EL (cell line): ENCODE measurements at places on chromosomes 6 and 20.
A peak's percentile ranks its signal among the peaks of the same experiment; 100 is the strongest.

GRCh38 chr6:167851370-167851952, 24.8 kb downstream of the AFDN start:
- no peak for DNase-seq

DNA sequence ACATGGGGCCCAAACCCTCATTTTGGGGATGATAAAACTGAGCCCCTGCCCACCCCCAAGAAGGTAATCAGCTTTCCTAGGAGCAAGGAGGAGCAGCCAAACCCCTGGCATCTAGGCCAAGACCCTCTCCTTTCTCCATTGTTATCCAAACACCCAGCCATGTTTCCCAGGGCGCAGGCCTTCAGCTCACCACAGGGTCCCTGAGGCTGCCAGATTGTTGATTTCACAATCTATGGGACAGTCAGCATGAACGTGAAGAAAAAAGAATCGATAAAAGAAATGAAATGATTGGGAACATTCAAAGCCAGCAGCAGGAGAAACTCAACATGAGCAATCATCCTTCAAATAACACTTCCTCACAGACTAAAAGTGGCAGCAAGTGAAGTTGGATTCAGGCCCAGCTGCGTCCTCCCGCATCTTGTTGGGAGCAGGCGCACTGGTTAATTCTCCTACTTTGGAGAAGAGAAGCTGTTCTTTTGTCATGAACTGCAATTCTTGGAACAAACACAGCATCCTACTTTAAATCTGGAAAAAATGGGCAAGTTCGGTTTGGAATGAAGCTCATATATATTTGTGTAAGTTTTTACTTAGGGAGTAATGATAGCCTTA, 241.8 kb upstream of the PRDM1 start:
- DNase-seq = no peak

DNA sequence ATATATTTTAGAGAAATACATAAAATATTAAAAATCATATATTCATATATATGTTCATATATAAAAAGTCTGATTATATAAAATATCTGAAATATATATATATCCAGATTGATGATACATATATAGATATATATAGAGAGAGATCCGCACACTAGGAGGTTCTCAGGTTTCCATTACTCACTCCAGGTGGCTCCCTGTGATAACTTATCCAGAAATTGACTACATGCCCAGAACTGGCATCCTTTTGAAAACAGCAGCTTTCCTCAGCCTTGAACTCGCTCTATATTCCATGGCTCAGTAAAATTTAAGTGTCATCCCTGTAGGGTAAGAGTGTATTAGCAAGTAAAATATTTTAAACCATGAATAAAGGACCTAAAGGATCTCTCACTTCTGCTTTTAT, 206.8 kb downstream of the TINAG start:
- no peak for DNase-seq

DNA sequence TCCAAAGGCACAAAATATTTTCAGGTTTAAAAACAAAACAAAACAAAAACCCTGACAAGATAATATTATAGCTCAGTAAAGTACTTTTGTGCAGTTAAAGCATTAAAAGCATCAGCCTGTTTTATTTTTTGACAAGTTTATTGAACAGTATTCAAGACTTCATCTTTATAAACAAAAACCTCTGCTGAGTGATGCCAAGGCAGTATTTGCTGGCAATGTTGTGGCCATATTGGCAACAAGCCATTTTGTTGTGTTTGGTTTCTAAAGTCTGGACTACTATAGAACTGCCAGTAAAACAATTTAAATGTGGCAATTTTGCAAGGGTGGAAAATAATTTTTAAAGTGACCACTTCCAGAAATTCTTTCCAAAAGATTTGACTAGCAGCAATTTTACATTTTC, 15.9 kb downstream of the CPNE1 start:
- no peak for DNase-seq

- no peak for DNase-seq
Observed at GRCh38 chr6:15357782-15358181, 111.9 kb downstream of the JARID2 start.

GRCh38 chr6:6752129-6752528, 163.6 kb downstream of the LY86 start:
- DNase-seq = no peak

DNA sequence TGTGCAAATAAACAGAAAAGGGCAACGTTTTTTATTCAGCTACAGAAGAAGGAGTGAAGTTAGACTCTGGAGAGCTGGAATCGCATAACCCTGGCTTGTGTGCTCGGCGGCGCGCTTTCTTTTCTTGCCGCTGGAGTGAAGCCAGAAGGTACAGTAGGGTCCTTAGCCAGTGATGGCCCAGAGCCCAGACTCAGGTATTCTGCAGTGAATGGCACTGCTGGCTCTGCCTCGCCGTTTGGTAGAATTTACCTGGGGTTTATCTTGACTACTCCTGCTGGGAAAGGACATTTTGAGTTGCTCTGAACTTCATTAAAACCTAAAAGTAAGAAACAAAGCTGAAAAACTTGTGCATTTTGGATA, 56.9 kb upstream of the TIAM2 start:
- no peak for DNase-seq

DNA sequence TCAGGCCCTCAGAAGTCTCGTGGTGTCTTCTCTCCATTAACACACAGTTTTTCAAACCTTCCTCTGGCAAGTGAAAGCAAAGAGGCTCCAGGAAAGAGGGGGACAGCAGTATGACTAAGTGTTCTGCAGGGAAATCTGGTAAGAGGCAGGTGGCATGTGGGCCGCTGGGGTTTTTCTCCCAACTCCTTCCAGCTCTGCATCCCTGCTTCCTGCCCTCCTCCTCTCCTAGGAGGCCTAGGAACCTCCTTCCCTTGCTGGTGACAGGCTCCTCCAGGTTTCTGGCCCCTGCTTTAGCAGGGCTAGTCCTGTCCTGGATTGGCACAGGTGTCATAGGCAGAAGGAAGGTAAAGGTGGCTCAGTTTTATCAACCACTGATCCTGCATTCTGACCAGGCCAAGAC, 7.6 kb upstream of the ITCH start:
- DNase-seq = no peak

- DNase-seq = peak; percentile 47
Observed at GRCh38 chr6:47209632-47210031, 100.1 kb downstream of the TNFRSF21 start.

DNA sequence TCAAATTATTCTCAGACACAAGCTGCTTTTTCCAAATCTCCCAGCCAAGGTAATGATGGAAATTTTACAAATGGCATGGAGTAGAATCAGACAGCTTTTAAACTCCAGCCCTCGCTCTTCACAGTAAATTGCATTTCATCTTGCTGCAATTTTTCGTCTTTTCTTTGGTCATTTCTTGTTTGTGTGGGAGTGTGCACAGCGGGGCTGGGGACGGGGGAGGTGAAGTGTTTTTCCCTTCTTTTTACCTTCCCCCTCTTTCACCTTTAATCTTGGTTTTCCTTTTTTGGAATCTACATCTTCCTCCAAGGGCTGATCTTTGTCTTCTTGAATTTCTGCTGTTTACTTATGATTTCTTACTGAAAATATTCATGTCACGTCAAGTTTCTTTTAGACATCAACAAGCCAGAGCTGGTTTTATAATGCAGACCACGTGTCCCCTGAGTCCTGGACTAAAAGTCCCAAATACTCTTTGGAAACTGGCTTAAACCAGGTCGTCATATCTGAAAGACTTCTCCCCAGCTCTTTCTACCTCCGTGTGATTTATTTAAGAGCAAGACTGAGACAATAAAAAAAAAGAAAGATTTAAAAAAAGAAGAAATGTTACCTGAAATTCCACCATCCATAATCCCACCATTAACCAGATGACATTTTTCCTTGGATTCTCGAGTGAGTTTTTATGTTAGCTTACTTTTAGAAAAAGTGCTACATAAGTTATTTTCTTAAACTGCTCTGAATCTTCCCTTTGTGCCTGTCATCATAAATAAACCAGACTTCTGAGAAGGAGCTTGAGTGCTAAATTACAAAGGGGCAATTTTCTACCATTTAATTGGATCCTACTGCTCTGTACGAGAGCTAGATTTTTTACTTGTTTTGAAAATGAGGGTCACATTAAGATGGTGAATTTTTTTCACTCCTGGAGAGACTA, 52.0 kb downstream of the MAP3K5 start:
- no peak for DNase-seq

DNA sequence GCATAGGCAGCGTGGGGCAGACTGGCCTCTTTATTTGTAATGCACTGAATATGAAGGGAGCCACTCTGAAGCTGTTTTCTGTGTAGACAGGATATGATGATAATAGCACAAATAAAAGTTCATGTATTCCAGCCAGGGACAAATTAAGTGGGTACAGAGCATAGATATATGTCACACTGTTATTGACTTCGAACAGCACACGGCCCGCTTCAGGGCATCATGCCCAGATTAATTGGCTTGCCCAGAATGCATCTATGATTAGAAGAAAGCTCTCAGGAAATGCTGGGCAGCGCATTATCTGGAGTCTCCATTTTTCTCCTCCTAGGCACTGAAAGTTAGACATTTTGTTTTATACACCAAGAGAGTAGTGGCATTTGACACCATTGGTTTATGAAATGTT, 26.3 kb upstream of the SASH1 start:
- no peak for DNase-seq

DNA sequence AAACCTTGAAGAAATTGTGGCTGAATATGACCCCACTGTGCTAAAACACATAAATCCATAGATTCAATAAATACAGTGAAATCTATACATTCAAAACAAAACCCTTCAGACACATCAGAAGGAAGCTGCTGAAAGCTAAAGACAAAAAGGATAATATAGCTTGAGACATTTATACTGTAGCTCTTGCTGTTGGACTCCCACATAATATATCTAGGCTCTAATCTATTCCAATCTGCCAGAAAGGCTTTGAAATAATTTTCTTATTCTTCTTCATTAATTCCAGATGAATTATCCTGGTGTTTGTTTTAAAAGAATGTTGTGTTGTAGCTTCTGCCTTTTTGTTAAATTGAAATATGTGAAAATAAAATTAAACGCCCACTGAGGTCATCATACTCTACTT, 454.0 kb downstream of the EYS start:
- DNase-seq = no peak

DNA sequence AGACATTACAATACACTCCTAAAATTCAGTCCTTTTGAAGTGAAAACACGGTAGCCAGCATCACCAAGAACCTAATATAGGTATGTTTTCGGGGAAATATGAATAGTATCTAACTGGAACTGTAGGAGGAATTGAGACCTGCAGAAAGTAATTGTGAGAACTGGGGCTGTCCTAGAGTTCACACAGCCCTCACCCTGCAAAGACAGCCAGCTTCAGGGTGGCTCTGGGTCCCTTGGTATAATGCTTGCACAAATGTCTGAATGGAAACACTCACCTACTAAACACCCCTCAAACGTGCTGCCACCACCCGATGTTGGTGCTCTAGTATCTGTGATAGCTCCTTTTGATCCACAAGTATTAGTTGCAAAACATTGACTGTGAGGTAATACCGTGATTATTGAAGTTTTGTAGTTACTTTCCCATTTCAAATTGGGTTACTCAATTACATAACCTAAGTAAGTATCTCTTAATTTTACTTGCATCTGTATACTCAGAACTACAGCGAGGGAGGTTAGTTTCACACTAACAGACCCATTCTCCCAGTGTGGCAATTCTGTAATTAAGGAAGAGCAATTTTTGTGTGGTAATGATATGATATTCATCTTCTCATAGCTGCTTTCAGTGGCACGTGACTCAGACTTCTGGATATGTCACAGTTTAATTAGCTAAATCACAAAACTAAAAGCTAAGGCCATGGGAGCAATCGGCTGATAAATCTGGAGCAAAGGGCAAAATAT, 129.5 kb downstream of the INSM1 start:
- no peak for DNase-seq

DNA sequence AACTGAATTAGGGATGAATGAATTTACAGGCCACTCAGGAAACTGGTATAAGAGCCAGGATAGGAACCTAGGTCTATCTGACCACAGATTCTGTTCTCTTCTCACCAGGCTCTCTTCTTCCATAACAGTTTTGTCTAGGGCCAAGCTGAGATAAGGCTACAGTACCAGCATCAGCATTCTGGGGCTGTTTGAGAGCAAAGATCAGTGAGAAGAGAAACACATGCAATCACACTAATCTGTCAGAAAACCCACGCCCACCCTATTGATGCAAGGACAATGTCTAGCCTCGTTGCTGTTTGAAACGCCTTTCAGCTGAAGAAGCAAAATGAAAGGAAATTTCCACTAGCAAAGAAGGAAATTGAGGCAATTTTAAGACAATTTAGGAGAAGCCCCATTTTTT, 137.7 kb downstream of the LCA5 start:
- DNase-seq = no peak

DNA sequence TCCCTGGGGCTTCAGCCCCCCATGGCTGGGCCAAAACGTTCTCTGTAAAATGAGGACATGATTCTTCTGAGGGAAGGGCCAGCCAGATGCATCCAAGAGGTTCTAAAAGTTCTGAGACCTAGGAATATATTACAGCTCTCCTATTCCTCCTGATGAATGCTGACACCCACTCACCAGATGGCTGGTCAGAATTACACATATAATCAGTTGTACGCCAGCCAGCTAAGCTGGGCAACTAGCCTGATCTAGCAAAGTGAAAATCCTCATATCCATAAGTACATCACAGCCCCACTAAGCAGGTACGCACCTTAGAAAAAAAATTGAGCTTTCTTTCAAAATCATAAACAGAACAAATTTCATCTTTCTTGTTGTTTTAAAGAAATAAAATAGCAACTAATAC, 34.8 kb downstream of the C6orf118 start:
- DNase-seq = no peak

GRCh38 chr6:22670605-22671004, 101.2 kb downstream of the HDGFL1 start:
- DNase-seq = no peak

DNA sequence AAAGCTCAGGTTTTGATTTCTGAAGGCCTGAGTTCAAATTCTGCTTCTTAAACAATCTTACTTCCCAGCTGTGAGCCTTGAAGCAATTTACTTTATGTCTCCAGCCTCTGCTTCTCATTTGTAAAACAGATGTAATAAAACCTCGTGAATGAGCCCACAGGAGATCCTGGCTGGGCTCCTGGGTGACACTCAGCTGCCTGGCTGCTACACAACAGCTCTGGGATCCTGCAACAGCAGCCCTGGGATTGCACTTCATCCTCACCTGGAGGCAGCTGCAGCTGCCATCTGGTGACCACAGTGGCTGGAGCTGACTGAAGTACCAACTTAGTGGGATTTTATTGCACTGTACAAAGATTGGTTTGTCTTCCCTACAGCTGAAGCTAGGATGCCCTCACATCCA, 98.6 kb downstream of the NDUFAF5 start:
- DNase-seq = no peak
